ENCODE measurements at places on chromosomes 4 and X.
A peak's percentile ranks its signal among the peaks of the same experiment; 100 is the strongest.

DNA sequence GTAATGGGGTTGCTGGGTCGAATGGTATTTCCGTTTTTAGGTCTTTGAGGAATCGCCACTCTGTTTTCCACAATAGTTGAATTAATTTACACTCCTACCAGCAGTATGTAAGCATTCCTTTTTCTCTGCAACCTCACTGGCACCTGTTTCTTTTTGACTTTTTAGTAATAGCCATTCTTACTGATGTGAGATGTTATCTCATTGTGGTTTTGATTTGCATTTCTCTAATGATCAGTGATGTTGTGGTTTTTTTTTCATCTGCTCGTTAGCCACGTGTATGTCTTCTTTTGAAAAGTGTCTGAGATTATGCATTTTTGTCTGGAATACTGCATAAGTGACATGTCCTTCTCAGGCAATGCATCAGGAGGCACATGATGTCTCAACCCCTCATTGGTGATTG lies 28.8 kb downstream of the REPS2 start:
- DNase-seq, result no peak

- DNase-seq, result no peak
These were observed 386.9 kb upstream of the MAOA start for GRCh38 chrX:43269201-43269600.

GRCh38 chr4:118981839-118982381 lies 93.3 kb downstream of the SYNPO2 start:
- peak; percentile 24 for DNase-seq

- DNase-seq, result no peak
These were observed 47.9 kb downstream of the EFNB1 start for GRCh38 chrX:68876731-68877130.

- DNase-seq, result no peak
These were observed 48.3 kb upstream of the FAM9A start for GRCh38 chrX:8849458-8849857.

GRCh38 chrX:18702362-18703195 lies 4.9 kb upstream of the PPEF1 start:
- no peak for DNase-seq

DNA sequence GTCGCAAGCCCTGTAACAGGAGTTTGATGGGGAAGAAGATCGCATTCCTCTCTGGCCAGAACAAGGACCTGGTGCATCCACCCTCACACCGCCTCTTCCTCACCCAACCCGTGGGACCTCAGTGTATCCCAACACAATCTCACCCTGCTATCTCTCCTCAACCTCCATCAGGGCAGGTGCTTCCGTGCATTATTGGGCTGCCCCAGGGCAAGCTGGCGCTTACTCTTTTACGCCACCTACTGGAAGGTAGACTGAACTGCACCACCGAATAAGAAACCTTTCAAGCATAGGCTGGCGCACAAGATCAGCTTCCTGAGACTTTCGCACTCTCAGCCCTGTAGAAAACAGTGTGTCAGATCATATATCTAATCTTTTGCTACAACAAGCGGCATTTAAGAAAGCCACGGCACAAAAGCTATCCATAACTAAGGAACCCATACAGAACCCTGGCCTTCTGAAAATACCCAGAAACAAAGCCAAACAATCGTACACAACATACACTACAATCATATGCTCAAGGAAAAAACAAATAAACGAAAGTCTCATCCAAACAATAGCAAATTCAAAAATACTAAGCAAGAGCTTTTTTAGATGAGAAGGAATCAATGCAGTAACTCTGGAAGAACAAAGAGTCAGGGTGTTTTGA lies 209.3 kb downstream of the UGT8 start:
- DNase-seq, result no peak

DNA sequence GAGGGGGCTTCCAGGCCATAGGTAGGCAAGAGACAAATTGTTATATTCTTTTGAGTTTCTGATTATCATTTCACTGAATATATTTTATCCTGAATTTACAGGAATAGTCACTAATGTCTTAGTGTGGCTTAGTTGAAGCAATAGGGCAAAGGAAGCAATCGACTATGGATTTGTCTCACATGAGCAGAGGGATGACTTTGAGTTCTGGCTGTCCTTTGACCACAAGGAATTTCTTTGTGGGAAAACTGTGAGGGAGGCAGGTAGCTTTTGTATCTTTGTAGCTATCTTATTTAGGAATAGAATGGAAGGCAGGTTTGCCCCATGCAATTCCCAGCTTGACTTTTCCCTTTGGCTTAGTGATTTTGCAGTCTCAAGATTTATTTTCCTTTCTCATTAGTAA lies 207.3 kb upstream of the ANXA10 start:
- no peak for DNase-seq

DNA sequence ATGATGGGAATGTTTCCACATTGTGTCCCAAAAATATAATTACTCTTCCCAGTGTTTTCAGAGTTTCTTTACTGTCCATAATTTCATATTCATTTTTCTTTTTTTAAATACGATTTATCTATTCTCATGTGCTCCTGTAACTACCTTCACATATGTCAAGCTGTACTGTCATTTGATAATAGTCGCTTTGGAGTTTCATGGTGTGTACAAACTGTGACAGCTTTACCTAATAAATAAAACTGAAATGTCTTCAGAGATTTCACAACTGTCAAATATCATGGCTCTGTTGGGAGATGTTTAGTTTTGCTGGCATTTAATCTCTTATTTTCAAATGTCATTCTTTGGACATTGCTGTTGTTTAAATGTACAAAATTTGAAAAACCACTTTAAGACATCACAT lies 450.2 kb downstream of the TLL1 start:
- no peak for DNase-seq

GRCh38 chr4:159899596-159899995 lies 796.7 kb downstream of the RAPGEF2 start:
- DNase-seq, result no peak

DNA sequence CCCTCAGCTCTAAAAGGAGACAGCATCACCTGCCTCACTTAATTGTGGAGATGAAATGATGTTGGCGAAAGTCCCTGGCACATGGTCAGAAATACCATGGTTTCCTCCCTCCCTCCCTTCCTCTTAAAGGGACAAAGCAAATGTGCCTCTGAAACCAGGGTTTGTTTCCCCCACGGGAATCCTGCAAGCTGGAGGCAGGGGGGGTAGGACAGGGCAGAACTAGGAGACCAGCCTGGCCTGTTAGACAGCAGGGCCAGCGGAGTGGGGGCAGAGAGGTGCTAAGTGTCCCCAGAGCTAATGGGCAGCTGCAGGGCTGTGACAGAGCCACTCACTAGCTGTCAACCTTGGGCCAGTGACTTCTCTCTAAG lies 5.7 kb downstream of the RTL5 start:
- DNase-seq, result no peak

Data from stimulated activated CD4-positive, alpha-beta T cell treated with anti-CD3 and anti-CD28 coated beads, Interleukin-1b, Interleukin-23, amount 100 ng/mL, for 1 hour (primary cell).